ENCODE measurements at places on chromosomes 6 and 20.

GRCh38 chr20:1855690-1856089 is 39.5 kb upstream of the SIRPA start:
- no peak for DNase-seq

DNA sequence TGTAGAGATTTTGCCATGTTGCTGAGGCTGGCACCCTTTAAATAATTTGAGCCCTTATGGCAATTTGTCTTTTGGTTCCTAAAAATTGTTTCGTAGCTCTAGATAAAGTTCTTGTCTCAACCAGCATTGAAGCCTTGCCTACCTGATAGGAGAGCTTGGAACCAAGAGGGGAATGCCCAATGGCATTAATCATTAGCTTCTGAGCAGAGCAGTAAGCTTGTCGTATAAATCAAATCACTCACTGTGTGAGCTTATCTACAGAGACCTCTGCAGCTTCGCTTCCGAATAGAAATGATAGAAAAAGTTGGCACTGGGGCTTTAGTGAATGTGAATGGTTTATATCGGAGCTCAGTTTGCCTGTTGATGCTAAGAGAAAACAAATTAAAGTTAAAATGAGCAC is 10.7 kb downstream of the ANKRD6 start:
- no peak for DNase-seq

DNA sequence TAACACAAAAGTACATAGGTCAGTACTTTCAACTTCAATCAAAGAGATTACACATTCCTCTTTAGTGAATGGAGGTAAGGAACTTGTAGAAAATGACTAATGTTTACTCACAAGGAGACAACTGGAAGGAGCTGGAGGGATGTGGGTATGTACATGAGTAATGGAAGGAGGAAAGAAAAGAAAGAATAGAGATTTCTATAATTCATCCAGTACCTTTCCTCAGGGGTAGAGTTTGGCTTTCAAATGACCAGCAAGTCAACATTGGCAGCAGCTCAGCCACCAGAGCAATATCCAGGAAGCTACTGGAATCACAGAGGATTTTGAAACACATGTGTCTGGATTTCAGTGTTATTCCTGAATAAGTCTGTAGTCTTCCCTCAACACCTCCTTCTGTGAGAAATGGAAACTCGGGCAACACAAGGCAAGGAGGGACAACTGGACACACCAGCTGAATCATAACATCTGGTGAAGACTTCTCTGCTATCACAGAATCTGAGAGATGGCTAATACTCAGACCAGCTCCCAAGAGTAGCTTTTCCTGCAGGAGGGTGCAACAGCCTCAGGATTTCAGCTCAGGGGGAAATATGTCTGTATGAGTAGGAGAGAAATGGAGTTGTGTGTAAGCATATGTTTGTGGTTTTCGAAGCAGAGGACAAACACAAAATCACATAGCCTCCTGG is 98.8 kb downstream of the HAO1 start:
- peak; percentile 40 for DNase-seq

- DNase-seq: no peak
Measured at GRCh38 chr20:59787538-59787890, 145.9 kb downstream of the SYCP2 start.

- no peak for DNase-seq
Measured at GRCh38 chr6:36655085-36655724, 23.3 kb upstream of the CDKN1A start.

DNA sequence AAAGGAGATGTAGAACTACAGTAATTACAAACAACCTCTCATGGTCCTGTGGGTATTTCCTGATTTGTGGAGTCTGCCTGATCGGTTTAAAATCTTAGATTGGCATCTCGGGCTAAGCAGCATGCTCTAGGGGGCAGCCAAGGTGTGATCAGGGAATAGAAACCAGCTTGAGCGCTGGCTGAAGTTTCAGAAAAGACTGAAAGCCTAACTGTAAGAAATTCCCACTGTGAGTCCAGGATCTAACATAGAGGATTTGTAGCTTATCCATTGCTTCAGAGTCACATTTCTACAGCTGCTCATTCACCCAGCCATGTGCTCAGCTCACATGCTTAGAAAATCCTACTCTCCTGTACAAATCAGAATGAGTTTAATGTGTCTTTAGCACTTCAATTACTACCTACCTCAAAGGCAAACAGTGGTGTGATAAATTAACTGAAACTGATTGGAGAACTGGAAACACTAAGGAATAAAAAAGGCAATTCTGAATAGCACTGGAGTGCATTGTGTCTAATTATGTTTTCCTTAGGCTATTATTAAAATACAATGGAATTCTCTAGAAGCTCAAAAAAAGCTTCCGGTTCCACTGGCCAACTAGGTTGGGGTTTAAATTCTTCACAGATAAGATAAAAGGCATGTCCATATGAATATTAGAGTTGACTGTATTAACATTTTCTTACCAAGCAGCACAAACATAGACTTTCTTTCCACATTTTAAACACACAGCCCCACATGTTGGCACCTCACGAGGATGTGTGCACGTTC is 73.8 kb upstream of the MPC1 start:
- no peak for DNase-seq

DNA sequence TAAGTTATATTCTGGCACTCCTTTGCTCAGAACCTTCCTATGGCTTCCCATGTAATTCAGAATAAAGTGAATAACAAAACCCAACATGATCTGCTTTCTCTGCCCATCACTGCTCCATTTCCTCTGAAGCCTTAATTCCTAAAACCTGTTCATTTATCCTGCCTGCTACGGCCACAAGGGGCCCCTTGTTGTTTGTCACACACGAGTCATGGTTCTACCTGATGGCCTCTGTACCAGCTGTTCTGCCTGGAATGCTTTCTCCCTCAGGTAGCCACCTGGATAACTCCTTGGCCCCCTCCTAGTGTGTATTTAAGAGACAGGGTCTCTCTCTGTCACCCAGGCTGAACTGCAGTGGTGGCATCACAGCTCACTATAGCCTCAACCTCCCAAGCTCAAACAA is 26.8 kb downstream of the ERGIC3 start:
- no peak for DNase-seq

DNA sequence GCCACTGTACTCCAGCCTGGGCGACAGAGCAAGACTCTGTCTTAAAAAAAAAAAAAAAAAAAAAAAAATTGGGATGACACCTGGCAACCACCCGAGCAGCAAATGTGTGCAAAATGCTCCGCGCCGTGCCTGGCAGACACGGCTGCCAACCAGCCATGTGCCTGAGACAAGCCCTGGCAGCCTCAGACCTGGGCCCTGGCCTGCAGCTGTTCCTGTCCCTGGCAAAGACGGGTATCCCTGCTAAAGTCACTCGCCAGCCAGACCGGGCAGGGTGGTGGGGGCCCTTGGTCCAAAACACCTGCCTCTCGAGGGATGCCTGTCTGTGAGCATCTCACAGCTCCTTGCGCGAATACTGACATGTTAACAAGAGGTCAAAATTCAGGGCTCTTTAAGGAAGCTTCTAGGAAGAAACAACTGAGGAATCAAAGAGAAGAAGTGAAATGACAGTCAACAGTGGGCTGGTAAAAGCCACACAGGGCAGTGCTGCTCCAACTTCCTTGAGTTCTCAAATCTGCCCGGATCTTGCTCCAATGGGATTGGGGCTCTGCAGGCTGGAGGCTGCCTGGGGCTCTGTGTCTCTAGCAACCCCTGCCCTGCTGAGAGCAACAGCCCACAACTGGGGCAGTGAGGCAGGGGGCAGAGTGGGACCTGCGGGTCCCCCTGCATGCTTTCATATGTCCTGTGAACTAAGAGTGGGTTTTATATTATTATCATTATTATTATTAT is 53.4 kb downstream of the SYTL3 start:
- DNase-seq: no peak

DNA sequence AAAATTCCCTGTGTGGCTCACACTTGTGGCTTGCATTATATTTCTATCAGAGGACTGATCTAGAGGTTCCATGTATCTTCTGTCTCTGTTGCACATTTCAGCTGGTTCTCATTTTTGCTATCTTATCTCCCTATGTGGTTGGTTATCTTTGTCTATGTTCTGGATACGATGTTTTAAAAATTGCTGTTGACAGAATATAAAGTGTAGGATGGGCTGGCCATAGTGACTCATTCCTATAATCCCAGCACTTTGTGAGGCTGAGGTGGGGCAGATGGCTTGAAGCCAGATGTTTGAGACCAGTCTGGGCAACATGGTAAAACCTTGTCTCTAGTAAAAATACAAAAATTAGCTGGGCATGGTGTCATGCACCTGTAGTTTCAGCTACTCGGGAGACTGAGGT is 9.9 kb upstream of the ULBP3 start:
- no peak for DNase-seq

Measured in AG10803 (cell line).